ENCODE measurements at places on chromosomes 16 and 17.

DNA sequence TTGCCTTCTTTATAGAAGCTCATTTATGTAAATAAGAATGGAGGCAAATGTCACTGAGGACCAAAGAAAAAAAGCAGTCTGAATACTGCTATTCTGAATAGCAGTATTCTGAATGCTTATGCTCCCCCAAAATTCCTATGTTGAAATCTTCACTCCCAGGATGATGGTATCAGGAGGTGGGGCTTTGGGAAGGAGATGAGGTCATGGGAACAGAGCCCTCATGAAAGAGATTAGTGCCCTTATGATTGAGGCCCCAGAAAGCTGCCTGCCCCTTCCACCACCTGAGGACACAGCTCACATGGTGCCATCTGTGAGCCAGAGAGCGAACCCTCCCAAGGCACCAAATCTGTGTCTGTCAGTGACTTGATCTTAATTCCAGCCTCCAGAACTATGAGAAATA, 28.8 kb downstream of the HEATR6 start:
- no peak for DNase-seq

DNA sequence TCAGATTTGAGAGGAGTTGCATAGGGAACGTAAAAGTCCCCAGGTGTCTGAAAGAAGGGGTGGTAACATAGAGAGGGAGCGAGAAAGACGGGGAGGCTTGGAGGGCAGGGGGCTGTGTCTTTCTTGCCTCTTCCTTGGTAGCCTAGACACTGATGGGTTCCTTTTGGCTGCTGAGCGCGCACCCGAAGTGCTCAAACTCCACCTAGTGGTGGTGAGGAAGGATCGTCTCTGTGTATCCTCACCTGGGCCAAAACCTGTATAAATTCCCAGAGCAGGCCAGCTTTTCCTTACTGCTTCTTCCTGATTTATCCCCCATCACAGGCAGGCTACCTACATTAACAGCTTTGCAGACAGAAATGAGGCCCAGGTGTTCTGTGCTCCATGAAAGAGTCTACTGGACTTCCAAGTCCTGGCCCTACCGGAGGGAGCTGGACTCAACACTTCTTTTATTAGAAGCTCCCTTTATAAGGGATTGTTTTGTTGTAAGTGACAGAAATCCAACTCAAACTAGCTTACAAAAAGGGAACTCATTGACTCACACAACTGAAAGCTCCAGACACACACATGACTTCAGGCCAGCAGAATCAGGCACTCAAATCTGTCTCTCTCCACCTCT, 5.5 kb upstream of the SLC25A35 start:
- DNase-seq: peak; percentile 90

GRCh38 chr16:30921748-30922419, 1.5 kb upstream of the FBXL19 start:
- DNase-seq: peak; percentile 99

DNA sequence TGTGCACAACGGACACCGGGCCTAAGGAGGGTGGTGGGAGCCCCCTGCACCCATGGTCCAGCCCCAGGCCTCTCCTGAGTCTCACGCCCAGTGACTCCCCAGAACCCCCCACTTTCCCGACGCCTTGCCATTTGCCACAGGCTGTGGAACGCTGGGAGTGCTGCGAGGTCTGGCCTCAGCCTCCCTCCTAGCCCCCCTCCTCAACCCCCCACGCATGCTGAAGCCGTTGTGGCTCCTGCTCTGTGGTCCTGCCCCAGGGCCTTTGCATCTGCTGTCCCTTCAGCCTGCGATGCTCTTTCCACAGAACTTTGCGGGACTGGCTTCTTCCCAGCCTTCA, 226.0 kb upstream of the GSE1 start:
- DNase-seq: no peak

- no peak for DNase-seq
These were observed 1.0 kb upstream of the RRAD start for GRCh38 chr16:66926171-66926947.

- DNase-seq: peak; percentile 87
These were observed 2.3 kb downstream of the NGFR start for GRCh38 chr17:49497148-49498028.

- no peak for DNase-seq
These were observed 220.1 kb upstream of the GSE1 start for GRCh38 chr16:85392756-85393673.

DNA sequence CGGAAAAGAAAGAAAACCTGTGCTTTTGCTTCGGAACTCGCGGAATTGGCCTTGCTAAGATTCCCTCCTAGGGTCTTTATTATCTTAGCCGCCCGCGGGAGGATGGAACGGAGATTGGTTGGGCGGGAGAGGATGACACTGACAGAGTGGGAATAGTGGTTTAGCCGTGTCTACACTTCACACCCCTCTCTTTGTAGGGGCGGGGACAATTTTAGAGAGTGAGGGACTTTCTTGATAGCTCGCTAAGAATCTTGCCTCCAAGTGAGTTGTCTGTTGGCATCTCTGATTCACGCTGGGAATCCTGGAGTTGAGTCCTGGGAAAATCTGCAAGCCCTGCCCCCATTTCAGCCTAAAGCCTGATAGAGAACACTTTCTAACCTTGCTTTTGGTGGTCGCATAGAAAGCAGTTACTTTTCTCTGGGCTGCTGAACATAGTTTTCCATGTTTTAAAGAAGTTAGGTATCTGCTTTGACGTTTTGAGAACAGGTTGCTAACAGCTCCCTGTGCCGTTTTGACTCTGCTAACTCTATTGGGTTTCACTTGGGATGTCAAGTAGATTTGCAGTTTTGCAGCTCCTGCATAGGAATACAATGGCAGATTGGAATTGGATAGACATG, 697 bp downstream of the NOL11 start:
- DNase-seq: peak; percentile 53

GRCh38 chr17:71192039-71192555, 928.7 kb upstream of the SOX9 start:
- no peak for DNase-seq

DNA sequence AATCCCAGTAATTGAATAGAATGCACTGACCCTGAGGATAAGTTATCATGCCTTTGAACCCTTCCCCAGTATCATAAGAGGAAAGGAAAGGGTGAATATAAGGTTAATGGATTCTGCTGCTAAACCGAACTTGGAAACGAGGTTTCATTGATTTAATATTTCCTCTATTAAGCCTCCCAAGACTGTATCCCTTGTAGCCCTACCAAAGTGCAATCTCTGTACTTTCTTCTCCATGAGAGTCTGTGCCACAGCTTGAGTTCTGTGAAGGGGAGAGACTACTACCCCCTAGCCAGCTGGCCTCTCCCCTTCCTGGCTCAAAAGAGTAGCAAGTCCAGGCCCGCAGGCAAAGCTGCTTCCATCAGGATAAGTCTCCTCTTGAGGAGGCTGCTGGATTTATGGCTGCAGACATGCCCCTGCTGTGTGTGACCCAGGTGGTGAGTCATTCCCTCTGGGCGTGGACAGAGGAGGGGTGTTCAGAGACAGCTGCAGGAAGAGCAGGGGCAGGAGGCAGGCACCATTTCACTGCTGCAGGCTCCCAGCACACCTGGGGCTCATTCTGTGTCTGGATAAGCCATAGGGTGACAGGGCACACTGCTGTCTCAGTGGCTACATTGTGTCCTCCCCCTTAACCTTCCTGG, 58.4 kb downstream of the TOM1L2 start:
- no peak for DNase-seq

DNA sequence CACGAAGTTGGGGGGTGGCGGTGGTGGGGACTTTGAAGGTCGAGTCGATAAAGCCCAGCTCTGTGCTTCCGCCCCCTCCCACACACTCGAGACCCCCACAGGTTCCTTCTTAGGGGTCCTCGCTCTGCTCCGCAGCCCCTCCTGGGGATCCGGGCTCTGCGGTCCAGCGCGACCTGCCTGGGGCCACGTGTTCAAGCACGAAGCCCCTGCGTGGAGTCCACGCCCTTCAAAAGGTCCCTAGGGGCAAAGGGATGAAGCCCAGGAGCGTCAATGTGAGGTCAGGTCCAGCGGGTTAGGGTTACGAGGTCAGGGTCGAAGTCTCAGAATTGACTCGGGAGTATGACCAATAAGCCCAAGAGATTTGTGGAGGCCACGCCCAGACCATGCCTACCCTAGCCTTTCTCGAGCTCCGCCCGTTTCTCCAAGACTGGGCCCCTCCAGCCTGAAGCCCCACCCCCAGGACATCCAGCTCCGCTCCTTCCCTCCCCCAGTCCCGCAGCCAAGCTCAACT, 786 bp upstream of the CACNA1G start:
- DNase-seq: peak; percentile 98

- no peak for DNase-seq
These were observed 179.1 kb upstream of the CHMP6 start for GRCh38 chr17:80812362-80813088.

DNA sequence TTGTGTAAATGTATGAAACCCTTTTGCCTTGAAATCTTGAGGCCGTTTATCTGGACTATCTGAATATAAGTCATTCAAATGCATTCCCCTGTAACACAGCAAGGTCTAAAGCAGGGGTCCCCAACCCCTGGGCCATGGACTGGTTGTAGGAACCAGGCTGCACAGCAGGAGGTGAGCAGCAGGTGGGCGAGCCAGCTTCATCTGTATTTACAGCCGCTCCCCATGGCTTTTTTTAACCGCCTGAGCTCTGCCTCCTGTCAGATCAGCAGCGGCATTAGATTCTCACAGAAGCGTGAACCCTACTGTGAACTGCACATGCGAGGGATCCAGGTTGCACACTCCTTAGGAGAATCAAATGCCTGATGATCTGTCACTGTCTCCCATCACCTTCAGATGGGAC, 24.1 kb downstream of the DNAH3 start:
- peak; percentile 28 for DNase-seq

GRCh38 chr16:69234460-69234859, 47.5 kb downstream of the SNTB2 start:
- no peak for DNase-seq

DNA sequence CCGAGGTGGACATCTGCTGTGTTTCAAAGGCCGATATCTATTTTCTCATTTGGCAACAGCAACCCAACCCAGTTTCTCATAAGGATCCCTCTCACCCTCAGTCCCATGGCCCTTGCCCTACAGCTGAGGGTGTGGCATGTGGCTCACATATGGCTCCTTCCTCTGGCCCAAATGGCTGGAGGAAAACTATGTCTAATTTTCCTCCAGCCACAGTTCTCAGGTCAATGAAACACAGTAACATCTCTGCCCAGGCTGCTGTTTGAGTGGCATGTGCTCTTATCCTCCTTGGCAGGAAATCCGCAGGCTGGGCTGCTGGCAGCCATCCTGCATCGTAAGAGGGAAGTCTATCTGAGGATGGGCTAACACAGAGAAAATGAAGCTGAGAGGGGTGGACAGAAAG, 24.1 kb downstream of the SERPINF1 start:
- no peak for DNase-seq

GRCh38 chr17:69949973-69950695, 124.9 kb upstream of the KCNJ16 start:
- no peak for DNase-seq

DNA sequence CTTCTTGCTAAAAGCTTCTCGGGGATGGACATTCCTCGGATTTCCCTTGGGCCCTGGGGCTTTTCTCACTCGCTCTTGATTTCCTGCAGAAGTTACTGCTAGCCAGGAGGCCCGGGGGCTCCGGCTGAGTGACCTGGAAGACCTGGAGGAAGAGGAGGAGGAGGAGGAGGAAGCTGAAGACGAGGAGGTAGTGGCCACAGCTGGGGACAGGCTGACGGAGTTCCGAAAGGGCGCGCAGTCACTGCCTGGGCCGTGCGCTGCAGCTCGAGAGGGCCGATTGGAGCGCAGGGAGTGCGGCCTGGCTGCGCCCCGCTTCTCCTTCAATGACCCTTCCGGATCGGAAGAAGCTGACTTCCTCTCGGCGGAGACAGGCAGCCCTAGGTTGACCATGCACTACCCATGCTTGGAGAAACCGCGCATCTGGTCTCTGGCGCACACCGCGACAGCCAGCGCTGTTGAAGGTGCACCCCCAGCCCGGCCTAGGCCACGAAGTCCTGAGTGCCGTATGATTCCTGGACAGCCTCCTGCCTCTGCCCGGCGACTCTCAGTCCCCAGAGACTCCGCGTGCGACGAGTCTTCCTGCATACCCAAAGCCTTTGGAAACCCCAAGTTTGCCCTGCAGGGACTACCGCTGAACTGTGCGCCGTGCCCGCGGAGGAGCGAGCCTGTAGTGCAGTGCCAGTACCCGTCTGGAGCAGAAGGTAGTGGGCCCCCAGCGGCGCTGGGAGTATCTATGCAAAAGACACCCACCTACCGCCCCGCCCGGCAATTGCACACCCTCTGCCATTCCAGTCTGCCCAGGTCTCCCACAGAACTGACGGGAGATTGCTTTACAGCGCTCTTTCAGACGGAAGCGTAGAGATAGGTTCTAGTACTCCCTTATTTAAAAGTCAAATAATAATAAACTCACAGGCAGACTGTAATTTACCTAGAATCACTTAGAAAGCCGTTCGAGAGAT, 4.9 kb downstream of the IRX6 start:
- DNase-seq: peak; percentile 62

DNA sequence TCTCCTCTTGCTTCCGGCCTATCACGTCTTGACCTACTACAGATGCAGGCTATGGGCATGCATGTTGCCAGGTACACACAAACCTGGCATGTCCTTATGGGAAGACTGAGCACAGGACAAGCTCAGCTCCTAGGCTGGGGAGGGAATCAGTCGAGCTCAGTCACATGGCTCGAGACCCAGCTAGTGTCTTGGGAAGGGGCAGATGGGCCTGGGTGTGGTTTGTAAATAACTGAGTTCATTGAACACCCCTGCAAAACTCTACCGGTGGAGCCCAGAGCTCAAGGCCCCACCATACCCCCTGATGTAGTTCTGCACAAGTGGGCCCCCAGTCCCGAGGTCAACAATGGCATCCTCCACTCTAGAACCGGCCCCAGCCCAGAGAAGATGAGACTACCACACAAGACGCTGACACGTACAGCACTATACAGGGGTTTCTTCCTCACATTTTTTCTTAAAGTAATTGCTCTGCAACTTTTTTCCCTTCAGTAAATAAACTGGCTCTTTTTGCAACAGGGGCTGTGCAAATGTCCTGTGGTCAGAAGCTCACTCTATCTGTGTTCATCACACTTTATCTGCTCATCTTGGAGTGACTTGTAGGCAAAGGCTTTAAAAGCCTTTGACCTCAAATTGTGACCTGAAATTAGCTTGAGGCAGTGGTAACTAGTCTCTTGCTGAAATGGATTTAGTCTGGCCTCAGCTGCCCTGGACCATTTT, 22.9 kb downstream of the ZNHIT3 start:
- DNase-seq: no peak

DNA sequence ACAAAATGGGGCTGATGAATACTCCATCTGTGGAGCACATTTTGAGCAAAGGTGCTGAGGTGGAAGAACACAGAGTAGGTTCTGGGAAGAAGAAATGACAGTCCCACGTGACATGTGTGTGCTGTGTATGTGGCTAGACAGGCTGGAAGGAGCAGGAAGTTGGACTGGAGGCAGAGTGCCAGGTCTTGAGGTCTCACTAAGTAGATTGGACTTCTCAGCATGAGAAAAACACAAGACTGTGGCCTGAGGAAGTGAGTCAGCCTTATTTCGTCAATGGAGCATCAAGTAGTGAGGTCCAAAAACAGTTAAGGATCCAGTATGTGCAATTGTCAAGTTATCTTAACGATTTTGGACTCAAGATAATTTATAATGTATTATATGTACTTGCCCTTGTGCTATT, 736.5 kb downstream of the KCNJ2 start:
- no peak for DNase-seq

- no peak for DNase-seq
These were observed 2.4 kb upstream of the UTS2R start for GRCh38 chr17:82369211-82369610.
